ENCODE measurements at places on chromosomes 1 and 21. TPM values are rescaled to one million over a fixed set of nuclear protein-coding genes. Genes with fewer than 3 reads are reported as not detected.

DNA sequence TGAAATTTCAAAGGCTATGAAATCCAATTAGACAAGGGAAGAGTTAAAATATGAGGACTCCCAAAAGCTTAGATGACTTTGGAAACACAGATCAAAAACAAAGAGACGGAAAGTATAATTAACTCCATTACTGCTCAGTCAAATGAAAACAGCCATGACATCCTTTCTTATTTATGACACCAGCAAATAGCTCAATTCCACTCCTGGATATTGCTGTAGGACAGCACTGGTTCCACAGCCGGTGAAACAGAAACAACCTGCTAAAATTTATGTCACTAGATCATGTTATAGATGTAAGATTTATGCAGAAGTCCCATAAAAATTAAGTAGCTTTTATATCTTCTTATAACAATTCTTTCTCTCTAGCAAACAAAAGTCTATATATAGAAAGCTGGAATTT lies 65.6 kb upstream of the RRP15 start:
- DNase-seq = no peak

- no peak for DNase-seq
Measured at GRCh38 chr1:248804771-248805681, 20.7 kb downstream of the SH3BP5L start.

DNA sequence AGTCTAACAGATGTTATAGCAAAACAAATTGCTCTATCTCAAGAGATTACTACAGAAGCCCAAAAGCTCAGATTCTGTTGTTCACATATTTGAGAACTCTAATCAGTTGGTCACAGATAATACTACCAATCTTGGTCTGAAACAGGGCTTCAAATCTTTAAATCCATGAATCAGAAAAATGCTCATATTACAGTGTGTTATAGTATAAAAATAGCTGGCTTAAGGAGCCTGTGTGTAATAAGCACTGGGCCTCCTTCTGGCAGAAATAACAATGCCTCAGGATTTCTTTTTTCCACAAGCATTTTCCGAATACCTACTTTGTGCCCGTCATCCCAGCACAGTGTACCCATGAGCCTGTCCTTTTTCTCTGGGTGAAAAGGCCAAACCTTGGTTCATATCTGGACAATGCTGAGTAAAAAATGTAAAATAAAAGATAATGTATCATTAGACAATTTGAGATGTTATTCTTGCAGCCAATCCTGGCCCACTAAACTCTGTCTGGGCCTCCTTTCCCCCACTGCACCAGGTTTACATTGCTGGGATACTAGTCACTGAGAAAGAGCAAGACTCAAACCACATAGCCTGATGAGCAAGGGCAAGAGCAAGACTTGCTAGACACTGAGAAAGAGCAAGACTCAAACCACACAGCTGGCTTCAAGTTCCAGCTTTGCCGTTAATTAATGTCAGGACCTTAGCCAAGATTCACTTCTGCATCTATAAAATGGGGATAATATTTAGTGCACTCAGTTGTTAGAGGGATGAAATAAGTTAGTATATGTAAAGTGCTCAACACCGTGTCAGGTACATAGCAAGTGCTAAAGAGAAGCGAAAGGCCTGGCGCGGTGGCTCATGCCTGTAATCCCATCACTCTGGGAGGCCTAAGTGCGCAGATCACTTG lies 17.0 kb upstream of the ADAR start:
- no peak for DNase-seq

SIKE1 gene
- 49.0 TPM for polyA plus RNA-seq

DNA sequence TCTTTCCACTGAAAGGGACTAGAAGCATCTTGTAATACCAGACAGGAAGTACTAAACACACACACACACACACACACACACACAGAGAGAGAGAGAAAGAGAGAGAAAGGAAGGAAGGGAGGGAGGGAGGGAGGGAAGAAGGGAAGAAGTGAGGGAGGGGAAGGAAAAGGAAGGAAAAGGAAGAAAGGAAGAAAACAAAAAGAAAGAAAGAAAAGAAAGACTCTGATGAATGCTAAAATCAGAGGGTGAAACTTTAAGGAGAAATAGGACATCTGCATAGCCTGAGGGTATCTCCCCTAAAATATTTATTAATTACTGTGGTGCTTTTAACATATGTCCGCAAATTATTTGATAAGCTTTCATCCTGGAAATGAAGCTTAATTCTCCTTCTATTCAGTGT lies 10.6 kb downstream of the TRIT1 start:
- no peak for DNase-seq

GRCh38 chr1:19400192-19400611 lies 85.1 kb downstream of the CAPZB start:
- DNase-seq = no peak

TTC22 gene
- polyA plus RNA-seq = 6.6 TPM

DNA sequence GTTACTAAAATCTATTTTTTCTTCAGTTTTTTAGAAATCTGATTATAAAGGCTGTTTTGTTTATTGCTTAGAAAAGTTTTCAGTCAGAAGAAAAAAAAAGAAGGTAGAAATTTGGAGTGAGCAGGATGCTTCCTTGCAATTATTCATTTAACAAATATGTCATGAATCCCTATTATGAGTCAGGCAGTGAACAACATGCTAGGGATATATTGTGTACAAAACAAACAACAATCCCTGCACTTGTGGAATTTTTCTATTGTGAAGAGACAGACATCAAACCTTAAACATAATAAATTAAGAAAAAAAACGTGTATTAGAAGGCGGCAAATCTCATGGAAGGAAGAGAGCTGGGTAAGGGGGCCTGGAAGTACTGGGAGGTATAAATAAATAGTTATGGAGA lies 664.1 kb upstream of the CAMK1G start:
- no peak for DNase-seq

GRCh38 chr1:175804561-175804960 lies 61.2 kb upstream of the TNR start:
- DNase-seq = no peak

GRCh38 chr21:36075171-36075570 lies 5.3 kb downstream of the CBR1 start:
- DNase-seq = no peak

DNA sequence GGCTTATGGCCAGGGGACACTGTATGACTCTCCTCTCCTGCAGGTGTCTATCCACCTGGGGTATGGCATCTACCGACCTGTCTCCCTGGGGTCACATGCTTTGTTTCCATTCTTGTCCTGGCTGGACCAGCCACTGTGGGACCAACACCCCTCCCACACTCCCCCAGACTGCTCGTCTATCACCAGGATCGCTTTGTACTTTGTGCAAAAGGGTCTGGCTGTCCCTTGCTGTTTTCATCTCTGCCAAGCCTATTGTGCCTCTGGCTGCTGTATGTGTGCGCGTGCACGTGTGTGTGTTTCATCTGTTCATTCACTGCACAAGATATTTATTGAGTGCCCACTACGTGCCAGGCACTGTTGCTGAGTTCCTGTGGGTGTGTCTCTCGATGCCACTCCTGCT lies 25.5 kb downstream of the ETNK2 start:
- no peak for DNase-seq

- no peak for DNase-seq
Measured at GRCh38 chr1:187891993-187892682, 1063.4 kb downstream of the PLA2G4A start.

PLA2G2A gene
- not detected for polyA plus RNA-seq

- no peak for DNase-seq
Measured at GRCh38 chr1:52679048-52679447, 19.1 kb downstream of the COA7 start.

HLX gene
- 12.2 TPM for polyA plus RNA-seq

- DNase-seq = no peak
Measured at GRCh38 chr1:113657556-113658063, 101.7 kb downstream of the PHTF1 start.

DNAH14 gene
- polyA plus RNA-seq = 18.6 TPM

DNA sequence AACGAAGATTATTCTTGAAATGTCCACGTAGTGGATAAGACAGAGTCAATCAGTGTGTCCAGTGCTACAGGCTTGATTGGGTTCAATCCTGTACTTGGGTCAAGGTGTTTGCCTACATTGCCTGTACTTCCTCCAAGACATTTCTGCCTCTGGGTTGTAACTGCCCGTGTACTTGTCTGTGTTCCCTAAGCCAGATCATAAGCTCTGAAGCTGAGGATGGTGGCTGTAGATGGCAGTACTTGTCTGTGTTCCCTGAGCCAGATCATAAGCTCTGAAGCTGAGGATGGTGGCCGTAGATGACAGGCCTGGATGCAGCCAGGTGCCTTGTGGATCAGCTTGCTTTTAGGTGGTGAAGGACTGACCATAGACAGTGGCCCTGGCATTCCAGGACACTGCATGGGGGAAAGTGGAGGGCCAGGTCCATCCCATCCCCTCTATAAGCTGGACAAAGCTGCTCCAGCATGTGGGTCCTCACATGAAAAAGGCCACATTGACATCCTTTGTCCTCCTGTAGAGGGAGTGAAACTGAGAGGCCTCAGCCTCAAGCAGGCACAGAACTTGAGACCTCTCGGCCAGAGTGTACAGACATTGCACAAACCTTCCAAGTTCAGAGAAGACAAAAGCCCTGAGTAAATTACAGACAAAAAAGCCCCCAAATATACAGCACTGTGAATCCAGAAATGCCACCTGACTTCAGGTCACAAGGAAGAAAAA lies 2.0 kb upstream of the SRM start:
- no peak for DNase-seq

- DNase-seq = no peak
Measured at GRCh38 chr1:80918380-80918779, 882.4 kb upstream of the ADGRL2 start.

TPR gene
- polyA plus RNA-seq = 103 TPM

DNA sequence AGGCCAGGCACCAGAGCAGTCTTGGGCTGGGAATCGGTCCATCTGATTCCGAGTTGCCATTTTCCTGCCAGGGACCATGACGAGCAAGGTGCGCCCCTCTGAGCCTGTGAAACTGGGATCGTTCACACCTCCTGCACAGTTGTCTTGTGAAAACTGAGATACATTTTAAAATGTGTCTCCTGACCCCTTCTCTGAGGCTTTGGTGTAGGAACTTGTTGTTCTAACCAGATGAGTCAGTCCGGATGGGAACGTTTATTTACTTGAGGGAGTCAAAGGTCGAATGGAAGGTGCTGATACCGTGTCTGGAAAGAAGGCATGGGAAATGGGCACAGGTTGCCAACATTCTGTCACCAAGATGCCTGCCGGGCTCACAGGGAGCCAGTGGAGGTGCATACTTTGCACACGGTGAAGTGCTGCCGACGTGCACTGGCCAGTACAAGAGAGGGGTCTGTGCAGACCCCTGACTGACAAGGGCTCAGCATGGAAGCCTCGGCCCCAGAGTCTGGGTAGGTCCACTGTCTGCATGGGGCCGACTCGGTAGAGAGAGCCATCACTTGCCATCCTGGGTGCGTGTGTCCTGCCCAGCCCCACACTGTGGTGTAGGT lies 7.4 kb upstream of the KCNN3 start:
- DNase-seq = no peak

DNA sequence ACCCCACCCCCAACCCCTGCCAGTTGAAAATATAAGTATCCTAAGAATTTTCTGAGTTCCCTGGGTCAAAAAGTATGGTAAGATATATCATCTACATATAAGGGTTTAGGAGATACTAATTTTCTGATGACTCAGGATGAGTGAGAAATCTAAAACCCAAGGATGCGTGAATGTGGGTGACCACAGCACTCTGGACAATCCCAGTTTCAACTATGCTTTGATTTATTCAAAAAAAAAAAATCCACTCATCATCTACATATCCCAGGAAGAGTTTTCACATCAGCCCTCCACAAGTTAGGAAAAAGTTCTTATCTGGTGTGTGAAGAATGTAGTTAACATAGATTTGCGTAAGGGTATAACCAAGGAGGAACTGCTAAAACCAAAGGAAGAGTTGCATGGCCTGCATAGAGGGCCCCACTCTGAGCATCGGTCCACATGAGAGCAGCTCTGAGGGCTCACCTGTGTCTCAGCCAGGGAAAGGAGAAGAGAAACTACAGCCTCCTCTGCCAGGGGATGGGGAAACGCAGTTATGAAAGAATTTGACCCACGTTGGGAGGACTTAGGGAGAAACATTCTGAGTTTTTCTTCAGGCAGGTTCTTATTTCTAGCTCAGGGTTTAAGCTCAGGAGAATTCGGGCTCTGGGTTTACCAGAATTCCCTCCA lies 18.8 kb downstream of the LAMB3 start:
- DNase-seq = no peak

- DNase-seq = no peak
Measured at GRCh38 chr1:17648457-17649145, 106.5 kb upstream of the ACTL8 start.

- DNase-seq = no peak
Measured at GRCh38 chr21:37566790-37567615, 200.4 kb downstream of the DYRK1A start.

- DNase-seq = no peak
Measured at GRCh38 chr1:156804026-156804425, 12.6 kb downstream of the SH2D2A start.

- no peak for DNase-seq
Measured at GRCh38 chr1:236992449-236992848, 11.8 kb downstream of the MT1HL1 start.

- DNase-seq = no peak
Measured at GRCh38 chr1:25096307-25097150, 135.8 kb downstream of the SYF2 start.

DNA sequence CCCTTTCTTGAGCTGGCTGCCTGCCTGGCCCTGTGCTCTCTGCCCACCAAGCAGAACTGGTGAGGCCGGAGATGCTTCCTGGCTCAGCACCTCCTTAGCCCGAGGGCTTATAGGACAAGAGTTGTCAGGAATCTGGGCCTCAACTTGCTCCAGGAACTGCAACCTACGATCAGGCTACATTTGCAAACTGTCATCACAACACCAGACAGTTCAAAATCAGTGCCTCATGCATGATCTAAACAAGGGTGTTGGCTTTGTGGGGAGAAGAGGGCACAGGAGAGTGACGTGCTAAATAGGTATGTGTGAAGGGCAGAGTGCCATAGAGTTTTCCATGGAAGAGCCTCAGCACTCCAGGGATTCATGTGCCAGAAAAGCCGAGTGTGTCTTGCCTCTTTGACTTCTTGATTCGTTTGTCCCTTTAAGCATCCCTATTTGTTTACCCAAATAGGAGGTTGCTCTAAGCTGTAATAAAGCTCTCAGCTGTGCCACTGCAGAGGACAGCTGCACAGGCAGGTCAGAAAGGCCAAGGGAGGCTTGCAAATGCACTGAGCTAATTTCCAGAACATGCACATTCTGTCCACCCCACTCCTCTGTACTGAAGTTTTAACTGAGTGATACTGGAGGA lies 30.2 kb upstream of the NEK2 start:
- DNase-seq = no peak

ALDH4A1 gene
- 76.3 TPM for polyA plus RNA-seq

DHX9 gene
- 281 TPM for polyA plus RNA-seq

GRCh38 chr21:39613041-39613934 lies 548 bp downstream of the B3GALT5 start:
- DNase-seq = no peak

- no peak for DNase-seq
Measured at GRCh38 chr1:223029985-223030769, 112.9 kb downstream of the TLR5 start.

- no peak for DNase-seq
Measured at GRCh38 chr1:100265562-100265930, 470 bp upstream of the RTCA start.

DNA sequence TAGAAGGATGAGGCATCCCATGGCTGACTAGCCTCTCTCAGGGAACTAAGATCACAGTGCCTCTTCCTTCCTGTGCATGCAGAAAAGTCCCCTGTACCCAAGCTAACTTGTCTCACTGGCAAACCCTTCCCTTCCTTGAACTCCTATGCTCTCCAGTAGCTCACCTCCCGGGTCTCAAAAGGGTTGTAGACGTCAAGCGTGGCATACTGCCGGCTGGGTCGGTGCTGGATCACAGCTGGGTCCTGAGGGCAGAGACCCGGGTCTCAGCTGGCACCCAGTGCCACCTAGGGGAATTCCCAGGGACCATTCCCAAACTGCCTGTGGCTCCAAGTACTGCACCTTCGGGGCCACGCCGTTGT lies 688 bp downstream of the SCAMP3 start:
- no peak for DNase-seq
